ENCODE measurements at places on chromosomes 13 and 19.

- DNase-seq: no peak
These were observed 18.9 kb upstream of the EPHX3 start for GRCh38 chr19:15251010-15251748.

DNA sequence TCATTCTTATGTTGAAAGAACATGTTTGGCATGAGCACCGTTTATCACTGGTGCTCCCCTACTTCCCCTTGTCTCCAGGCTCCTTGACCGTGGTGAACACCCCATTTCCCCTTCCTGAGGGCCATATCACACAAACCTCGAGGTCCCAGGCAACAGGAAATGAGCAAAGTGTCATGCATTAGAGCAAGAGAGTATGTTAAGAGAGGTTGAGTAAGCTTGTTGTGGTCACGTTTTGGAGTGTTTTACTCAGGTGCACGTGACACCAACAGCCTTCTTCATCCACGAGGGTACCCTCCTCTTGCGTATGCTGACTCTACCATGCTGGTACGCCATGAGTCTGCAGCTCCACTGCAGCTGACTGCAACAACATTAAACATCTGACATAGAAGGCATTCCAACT is 482.2 kb upstream of the NBEA start:
- DNase-seq: no peak

- no peak for DNase-seq
These were observed 174.0 kb downstream of the GPC5 start for GRCh38 chr13:91572439-91572838.

- no peak for DNase-seq
These were observed 92.5 kb downstream of the UQCRFS1 start for GRCh38 chr19:29120466-29120865.

DNA sequence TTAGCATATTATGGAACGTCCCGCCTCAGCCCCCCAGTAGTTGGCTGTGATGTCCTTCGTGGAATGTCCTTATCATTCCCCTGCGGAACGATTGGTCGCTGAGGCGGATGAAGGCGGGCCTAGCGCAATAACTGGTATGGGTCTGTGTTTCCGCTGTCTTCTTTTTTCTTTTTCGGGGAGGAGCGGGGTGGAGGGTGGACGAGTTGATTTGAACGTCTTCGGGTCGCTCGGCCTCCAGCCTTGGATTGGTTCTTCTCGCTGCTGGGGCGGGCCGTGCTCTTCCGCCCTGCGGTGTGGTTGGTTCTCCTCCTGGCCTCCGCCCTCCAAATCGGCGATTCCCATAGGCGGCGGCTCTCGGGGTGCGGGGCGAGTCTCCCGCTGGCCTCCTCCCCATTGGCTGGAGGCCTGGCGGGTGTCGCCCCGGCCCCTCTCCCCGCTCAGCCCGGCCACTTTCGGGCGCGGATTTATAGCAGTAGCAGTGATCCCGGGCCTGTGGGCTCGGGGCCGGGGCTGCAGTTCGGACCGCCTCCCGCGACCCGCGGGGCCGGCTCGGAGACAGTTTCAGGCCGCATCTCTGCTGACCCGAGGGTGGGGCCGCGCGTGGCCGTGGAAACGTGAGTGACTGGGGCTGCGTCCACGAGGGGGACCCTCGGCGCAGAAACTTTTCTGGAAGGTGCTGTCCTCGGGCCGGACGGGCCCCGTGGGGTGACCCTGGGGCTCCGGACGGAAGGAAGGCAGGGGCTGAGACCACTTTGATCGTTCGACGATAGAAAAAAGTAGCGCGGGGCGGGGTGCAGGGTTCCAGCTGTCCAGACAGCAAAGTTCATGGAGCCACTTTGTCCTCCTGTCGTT is 2.1 kb downstream of the ING1 start:
- DNase-seq: peak; percentile 80

- no peak for DNase-seq
These were observed 126.3 kb upstream of the SLC7A1 start for GRCh38 chr13:29721766-29722165.
